Lung microvascular endothelial cell (primary cell): ENCODE measurements at places on chromosomes 12 and 14.

- peak; percentile 59 for DNase-seq
Observed at GRCh38 chr14:36941783-36942521, 230.5 kb downstream of the SLC25A21 start.

DNA sequence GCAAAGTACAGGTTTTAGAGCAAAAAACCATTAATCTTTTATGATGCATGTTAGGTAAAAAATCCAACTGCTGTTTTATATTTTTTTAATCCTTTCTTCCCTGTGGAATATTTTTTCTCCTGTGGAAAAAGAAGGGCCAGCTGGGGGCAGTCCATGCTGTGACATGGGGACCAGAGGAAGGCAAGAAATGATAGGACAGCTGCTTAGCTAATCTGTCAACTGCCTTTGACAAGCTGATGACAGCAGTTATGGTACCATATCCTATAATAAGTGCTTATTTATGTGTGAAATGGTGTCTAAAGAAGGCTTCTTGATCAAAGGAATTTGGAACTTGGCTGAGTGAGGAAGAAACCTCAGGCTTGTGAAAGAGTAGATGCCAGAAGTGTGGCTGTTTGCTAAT lies 452.4 kb upstream of the NOVA1 start:
- no peak for DNase-seq

- no peak for DNase-seq
Observed at GRCh38 chr12:85693093-85693665, 143.0 kb downstream of the RASSF9 start.

GRCh38 chr14:80455031-80455430 lies 243.7 kb upstream of the DIO2 start:
- no peak for DNase-seq

DNA sequence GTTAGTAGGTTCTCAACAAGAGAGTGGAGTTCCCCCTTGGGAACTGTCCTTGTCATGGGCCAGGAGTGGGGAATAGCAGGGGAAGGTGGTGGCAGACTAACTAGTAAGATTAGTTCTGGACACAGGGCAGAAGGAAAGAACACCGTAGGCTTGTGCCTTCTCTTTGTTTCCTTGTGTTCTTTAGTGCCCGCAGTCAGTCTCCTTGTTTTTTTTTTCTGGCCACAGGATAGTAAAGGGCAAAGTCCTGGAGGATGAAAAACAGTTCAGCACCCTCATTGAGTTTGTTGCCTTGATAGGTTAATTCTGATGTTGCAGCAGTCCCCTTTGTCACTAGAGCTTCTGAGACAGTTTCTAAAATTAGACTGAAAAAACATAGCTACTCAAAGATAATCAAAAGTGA lies 8.4 kb downstream of the PEX5 start:
- no peak for DNase-seq
